ENCODE measurements at places on chromosomes 2 and 18.

DNA sequence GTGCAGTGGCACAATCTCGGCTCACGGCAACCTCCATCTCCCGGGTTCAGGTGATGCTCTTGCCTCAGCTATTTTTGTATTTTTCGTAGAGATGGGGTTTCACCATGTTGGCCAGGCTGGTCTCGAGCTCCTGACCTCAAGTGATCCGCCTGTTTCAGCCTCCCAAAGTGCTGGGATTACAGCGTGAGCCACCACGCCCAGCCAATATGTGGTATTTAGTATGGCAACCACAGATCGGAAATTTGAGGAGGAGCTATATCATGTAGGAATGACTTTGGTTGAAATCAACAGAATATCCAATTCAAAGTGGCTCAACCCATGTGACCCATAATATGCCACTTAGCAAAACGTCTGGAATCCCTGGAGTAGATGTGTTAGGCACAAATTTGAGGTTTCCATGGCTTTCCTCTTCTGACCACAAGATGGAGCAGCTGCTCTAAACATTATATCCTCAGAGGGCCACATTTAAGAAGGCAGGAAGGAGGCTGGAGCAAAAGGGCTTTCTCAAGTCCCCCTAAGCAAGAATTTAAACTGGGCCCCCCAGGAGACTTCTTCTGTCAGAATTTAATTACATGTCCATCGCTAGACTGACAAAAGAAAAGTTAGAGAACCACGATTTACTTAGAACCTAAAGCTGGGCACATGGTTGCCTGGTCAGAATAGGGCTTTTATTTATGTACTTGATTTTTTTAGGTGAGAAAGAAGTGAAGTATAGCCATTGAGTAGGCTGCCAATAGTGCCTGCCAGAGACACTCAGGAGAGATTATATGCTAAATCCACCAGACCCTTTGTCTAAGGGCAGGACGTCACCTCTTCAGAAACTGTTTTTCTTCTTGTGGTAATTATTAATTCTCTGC, 49.6 kb upstream of the ITSN2 start:
- no peak for DNase-seq

DNA sequence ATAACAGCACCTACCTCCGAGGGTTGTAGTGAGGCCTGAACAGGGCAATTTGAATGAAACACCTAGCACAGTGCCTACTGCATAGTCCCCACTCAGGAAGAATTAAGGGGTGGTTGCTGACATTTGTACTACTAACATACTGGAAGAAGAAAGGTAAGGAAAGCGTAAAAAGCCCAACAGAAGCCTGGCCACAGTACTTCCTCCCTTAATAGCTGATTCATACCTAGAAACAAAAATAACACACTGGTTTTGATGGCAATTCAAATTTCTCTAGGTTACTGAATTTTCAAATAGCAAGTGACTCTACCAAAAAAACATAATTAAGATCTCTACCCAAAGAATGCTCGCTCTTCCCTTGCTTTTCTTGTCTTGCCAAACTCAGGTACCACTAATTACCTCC, 16.2 kb downstream of the SUCLG1 start:
- no peak for DNase-seq

DNA sequence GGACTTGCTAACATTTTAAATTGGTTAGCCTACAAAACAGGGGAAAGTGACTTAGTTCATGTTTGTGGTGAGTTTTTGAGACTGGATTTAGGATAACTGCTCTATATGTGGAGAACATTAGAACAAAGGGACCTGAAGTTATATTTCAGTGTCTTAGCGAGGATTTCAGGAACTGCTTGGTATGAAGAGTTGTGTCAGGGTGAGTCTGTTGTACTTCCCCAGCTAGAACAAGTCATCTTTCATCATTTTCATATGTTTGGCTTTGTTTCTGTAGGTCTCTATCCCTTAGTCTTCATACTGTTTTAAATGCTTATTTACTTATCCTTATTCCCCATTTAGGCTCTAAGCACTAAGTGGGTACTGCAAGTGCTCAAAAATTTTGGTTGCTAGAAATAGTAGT, 41.9 kb downstream of the KCMF1 start:
- no peak for DNase-seq

GRCh38 chr2:19776941-19777514, 124.8 kb downstream of the TTC32 start:
- DNase-seq, result no peak

- no peak for DNase-seq
These were observed 2.9 kb upstream of the GAL3ST2 start for GRCh38 chr2:241773511-241774418.

- DNase-seq, result no peak
These were observed 537.6 kb downstream of the THSD7B start for GRCh38 chr2:137302957-137303356.

DNA sequence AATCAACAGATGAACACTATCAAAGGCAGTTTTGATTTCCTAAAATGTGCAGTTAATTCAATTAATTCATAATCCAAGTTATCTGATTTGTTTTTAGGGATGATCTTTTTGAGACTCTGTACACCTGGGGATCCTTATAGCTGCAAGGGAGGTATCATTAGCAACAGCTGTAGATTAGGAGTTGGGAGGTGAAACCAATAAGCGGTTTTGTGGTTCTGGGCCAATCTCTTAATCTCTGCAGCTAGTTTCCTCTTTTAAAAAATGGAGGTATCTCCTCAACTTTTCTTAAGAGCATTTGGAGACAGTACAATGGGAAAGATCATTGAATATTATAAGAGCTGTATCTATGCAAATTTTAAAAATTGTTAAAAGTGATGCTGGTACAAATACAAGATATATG, 126.0 kb downstream of the MC4R start:
- no peak for DNase-seq

- DNase-seq, result no peak
These were observed 23.9 kb downstream of the CFAP65 start for GRCh38 chr2:219017201-219017931.

- DNase-seq, result no peak
These were observed 56.8 kb downstream of the ATF2 start for GRCh38 chr2:175111200-175111657.

DNA sequence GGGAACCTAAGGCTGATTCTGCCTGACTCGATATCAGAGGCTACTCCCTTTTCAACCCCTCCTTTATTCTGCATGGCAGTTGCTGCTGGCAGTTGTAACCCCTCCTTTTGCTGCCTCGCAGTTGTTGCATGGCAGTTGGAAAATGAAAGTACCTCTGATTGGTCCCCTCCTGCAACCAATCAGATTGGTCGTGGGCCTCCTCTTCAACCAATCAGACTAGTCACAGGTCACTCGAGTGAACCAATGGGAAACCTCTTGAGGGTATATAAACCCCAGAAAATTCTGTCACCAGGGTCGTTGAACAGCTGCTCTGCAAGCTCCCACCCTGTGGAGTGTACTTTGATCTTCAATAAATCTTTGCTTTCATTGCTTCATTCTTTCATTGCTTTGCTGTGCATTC, 294.3 kb upstream of the SLC8A1 start:
- no peak for DNase-seq

DNA sequence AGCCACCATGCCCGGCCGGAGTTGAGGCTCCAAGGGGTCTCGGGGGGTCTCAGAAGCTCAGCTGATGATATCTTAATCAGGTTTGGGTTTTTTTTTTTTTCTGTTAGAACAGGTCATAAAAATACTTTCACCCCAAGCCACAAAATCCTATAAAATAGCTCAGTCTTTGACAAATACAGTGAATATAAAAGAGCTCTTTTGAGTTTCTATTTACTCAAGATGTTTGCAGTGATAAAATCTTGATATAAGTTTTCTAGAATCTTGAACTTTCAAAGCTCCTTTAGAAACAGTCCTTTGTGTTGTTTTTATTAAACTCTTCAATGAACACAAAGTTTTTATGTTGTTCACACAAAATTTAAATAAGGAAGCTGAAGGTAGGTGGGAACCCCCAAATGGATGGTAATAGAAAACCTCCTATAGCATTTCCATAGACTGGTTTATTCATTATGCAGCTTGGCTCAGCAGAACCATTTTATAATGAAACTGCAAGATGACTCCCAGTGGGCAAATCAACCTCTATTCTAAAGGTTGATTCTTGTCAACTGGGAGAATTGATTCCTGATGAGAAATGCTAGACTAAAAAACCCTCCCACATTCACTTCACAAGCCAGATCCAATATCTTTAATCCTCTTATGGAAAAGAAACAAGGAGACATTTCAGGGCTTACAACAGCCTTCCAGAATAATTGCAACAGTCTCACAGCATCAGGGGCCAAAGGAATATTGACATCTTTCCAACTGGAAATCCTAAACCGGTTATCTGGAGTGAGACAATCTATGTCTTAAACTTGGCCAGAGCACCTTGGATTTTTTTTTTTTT, 13.6 kb upstream of the NARS1 start:
- DNase-seq, result no peak

All from T-helper 17 cell (primary cell).